ENCODE measurements at places on chromosomes 3 and 15.

GRCh38 chr15:86557018-86557550 is 477.4 kb downstream of the AGBL1 start:
- no peak for DNase-seq

DNA sequence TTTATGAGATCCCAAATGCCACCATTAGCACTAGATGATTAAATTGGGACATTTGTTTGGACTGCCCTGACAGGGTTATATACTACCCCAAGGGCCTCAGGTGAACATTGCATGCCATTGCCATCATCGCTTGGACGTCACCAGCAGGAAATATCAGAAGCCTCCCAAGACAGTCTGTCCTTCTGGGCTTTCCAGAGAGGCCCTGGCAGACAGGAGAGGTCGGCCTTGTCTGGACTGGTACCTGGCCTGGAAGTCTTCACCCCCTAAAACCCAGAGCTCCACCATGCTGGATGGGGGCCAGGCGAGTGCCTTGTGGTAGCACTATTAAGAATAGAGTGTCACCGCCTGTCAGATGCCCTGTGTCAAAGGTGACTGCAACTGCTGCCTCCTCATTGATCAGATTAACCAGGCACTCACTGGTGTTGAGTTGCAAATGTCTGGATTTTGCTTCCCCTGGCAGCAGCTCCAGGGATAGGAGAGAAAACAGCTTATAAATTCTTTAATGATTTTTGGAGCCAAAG is 324.1 kb upstream of the RASGRP1 start:
- no peak for DNase-seq

DNA sequence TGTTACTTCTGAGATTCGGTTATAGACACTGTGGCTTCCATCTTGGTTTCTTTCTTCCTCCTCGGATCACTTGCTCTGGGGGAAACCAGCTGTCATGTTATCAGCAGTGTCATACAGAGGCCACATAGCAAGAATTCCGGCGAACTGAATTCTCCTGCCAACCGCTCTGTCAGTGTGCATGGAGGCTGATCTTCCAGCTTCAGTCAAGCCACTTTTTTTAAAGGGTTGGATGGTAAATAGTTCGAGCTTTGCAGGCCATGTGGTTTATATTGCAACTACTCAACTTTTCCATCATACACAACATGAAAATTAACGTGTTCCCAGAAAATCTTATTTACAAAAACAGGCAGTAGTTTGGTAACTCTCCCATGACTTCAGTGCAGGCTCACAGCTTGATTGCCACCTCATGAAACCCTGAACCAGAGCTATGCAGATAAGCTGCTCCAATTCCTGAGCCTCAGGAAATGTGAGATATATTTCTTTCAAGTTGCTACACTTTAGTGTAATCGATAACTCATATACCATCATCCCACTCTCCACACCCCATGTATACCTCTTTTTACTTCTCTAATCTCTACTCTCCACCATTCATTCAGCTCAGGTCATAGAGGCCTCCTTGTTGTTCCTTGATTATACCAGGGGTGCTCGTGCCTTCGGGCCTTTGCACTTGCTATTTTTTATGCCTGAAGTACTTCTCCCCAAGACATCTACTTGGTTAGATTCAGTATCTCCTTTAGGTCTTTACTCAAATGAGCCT is 7.2 kb downstream of the RPL22L1 start:
- no peak for DNase-seq

DNA sequence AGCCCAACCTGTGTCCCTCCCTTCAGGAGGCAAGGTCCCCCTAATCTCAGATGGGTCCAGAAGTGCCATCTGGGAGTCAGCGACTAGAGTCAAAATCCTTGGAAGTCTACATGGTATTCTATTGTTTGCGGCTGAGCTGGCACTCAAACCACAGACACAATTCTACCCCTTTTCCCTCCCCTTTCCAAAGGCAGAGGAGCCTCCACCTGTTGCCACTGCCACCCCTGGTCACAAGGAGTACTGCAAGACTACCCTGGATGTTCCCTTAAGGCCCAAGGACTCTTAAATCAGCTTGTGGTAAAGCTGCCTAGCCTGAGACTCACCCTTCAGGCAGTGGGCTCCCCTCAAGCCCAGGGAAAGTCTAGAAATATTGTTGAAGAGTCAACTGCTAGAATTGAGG is 4.3 kb upstream of the OR5H6 start:
- DNase-seq, result no peak

DNA sequence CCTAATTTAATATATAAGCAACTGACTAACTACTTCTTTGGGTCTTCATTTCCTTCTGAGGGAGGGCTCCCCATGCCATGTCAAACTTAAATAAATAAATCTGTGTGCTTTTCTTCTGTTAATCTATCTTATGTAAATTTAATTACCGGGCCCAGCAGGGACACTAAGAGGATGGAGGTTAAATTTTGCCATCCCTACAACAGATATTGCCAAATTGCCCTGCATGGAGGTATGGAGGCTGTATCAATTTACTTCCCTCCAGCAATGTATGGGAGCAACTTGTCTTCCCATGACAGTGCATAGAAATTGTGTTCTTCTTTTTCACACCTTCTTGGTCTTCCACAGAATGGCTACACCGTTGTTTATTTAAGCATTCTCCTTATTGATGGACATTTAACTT is 129.0 kb downstream of the NFKBIZ start:
- no peak for DNase-seq
